SK-MEL-5 (cell line): ENCODE measurements at places on chromosomes 12 and 14. TPM values are rescaled to one million over a fixed set of nuclear protein-coding genes. Genes with fewer than 3 reads are reported as not detected.
A peak's percentile ranks its signal among the peaks of the same experiment; 100 is the strongest.

- DNase-seq: no peak
Measured at GRCh38 chr12:104704224-104704779, 247.6 kb downstream of the CHST11 start.

DNA sequence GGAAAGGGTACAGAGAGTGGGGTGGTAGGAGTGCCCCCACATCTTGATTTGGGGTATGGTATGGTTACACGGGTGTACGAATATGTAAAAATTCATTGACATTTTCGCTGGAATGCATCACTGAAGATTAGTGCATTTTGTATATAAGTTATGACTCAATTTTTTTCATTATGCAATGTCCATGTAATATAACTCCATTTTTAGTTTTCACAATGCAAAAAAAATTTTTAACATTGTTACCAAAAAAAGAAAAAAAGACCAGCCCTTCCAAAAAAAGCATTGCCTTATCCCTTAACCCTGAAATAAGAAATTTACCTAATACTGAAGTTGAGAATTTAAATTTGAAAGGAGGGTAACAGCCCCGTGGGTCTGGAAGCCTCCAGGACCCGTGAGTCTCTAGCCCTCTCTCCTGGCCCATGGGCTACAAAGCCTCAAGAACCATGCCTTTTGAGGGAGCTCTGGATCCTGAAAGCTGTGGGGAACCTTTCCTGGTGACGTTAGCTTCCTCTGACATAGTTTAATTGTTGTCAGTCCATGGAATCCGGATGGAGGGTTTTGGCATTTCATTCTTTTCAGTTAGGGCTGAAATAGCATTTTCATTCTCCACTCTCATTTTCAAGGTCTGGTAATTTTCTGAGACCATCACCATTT lies 55.6 kb upstream of the ACTN1 start:
- no peak for DNase-seq

POTEG gene
- total RNA-seq: 0.21 and 0.35 TPM in 2 replicates

DNA sequence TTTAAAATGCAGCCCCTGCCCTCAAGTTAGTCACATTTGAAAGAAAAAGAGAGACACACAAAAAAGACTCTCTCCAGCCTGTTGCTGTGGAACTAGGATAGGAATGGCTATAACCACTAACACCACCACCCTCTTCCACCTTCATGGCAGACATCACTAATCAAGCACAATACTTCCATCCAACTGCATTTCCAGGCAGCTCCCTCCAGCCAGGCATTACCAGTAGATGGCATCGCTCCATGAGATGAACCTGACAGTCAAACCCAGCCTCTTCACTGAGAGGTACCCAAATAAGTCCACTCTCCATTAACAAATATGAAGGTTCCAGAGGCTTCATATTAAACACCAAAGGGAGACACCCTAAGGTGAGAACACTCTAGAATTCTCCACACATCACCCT lies 24.4 kb downstream of the SLC8B1 start:
- DNase-seq: peak; percentile 59

TRPV4 gene
- total RNA-seq: 0.13 TPM in 2 replicates

TIMELESS gene
- total RNA-seq: 7.7 and 10.1 TPM in 2 replicates

- no peak for DNase-seq
Measured at GRCh38 chr12:27014859-27015729, 910 bp upstream of the TM7SF3 start.

- DNase-seq: no peak
Measured at GRCh38 chr12:124964836-124965462, 24.0 kb downstream of the DHX37 start.

GRCh38 chr14:105227346-105227745 lies 21.0 kb upstream of the BTBD6 start:
- no peak for DNase-seq

DNA sequence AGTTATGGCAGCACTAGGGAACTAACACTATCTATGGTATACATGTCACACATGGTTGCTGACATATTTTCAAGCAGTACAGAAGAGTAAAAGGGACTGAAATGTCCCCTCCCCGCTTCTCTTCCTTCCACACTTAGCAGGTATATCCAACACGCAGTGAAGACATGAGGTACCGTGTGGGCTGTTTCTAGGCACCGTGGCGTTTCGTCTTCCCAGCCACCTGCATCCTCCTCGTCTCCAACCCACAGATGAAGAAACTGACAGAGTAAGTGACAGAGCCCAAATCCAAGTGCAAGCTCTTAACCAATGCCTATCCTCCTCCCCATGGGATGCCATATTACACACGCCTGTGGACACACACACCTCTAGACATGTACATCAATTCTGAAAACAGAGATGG lies 32.4 kb downstream of the SLC8B1 start:
- no peak for DNase-seq

ASB2 gene
- 3.8 and 3.9 TPM in 2 replicates for total RNA-seq

DNA sequence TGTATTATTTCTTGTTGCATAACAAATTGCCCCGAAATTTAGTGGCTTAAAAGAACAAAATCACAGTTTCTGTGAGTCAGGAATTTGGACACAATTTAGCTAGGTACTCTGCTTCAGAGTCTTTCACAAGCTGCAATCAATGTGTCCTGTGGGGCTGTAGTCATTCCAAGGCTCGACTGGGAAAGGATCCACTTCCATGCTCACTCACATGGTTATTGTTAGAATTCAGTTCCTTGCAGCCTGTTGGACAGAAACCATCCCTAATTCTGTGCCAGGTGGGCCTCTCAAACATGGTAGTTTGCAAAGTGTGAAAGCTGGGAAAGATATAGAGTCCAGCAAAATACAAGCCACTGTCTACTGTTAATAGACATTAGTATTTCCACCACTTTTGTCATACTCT lies 59.7 kb upstream of the ARID2 start:
- no peak for DNase-seq

DNA sequence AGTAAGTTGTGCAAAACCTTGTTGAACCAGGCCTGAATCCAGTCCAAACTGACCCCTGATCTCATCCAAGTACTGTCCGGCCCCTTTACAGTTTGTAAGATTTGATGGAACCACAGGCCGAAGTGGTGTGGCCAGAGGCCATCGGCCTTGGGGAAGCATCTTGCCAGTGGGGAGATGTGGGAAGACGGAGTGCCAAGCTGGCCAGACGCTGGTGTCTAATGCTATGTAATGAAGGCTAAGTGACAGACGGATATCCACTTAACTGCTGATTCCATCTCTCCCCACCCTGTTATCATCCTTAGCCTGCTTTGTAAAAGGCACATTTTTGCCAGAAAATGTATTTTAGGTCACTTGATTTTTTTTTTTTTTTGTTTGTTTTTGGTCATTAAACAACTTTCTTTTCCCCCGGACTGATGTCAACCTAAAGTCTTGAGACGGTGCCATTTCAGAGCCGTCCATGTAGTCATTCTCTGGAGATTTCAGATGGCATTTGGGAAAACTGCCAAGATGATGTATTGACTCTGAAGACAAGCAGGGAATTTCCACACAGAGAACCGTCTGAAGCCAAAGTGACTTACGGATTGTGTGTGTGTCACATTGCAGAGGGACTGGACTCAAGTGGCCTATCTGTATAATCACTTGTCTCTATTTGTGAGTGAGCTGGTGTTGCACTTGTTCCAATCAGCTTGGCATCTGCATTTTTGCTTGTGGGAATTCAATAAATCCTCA lies 86.5 kb upstream of the MANSC4 start:
- DNase-seq: no peak

DNA sequence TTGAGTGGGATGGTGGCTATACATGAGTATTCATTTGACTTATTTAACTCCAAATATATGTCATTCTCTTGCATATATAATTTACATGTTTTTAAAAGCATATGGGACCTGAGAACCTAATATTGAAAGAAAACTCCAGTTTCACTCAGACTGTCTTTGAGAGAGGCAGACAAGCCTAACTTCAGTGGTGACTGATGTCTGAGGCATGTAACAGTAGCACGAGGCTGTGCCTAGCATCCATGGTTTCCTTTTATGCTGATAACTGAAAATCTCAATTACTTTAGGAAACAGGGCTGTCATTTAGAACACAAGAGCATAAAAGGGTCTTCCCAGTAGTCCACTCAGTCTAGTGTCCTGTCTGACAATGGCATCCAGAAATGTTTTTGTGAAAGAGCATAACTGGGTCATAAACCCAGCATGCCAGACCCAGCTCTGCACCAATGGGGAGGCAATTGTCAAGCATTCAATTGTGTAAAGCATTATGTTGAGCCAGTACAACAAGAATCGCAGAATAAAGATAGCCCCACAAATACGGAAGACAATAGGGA lies 24.3 kb downstream of the MAPK1IP1L start:
- DNase-seq: no peak

DNA sequence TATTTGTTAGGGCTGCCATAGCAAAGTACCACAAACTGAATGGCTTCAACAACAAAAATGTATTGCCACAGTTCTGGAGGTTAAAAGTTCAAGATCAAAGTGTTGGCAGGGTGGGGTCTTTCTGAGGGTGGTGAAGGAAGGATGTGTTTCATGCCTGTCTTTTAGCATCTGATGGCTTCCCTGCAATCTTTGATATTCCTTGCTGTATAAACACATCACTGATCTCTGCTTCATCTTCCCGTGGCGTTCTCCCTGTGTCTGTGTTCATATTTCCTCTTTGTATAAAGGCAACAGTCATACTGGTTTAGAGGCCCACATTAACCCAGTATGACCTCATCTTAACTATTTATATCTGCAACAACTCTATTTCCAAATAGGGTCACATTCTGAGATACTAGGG lies 167.5 kb downstream of the BTG1 start:
- DNase-seq: no peak

ACVRL1 gene
- total RNA-seq: 0.05 TPM in 1 of 2 replicates, not detected in the other

PPP4R4 gene
- 4.9 and 5.8 TPM in 2 replicates for total RNA-seq

PLD4 gene
- total RNA-seq: not detected in 2 replicates

AKAP3 gene
- 0.75 and 0.79 TPM in 2 replicates for total RNA-seq

- no peak for DNase-seq
Measured at GRCh38 chr12:108985750-108986149, 35.1 kb downstream of the SVOP start.

GRCh38 chr12:42129595-42130204 lies 15.0 kb downstream of the GXYLT1 start:
- DNase-seq: peak; percentile 82

DNA sequence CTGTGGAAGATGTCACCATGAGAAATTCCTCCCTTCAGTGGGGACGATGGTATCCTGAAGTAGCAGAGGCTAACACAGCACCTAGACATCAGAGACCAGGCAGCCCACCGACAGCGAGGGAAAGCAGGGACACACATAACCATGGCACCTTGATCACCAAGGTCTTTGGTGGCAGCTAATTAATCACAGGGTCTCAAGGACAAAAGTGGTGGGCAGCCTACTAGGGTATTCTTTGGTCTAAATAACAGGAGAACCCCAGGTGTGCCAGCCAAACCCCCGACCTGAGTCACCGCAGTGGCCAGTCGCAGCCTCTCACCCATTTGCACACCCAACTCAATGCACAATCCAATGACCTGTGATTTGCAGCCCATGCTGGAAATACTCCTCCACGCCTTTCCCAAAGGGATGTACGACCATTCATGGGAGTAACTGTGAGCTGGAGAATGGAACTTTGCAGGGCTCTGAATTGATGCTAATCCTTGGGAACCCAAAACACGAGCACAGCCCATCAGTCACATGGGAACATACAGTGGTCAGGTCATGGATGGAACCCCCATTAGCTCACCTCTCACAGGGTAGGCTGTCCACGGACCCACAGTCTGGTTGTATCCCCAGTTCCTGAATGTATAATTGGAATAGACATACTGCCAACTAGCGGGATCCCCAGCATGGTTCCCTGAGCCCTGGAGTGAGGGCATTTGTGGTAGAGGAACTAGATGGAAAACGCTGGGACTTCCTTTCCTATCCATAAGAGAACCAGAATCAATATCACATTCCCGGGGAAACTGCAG lies 58.7 kb upstream of the C14orf180 start:
- no peak for DNase-seq

NPFF gene
- total RNA-seq: not detected in 2 replicates

IFI27 gene
- not detected in 2 replicates for total RNA-seq

DNA sequence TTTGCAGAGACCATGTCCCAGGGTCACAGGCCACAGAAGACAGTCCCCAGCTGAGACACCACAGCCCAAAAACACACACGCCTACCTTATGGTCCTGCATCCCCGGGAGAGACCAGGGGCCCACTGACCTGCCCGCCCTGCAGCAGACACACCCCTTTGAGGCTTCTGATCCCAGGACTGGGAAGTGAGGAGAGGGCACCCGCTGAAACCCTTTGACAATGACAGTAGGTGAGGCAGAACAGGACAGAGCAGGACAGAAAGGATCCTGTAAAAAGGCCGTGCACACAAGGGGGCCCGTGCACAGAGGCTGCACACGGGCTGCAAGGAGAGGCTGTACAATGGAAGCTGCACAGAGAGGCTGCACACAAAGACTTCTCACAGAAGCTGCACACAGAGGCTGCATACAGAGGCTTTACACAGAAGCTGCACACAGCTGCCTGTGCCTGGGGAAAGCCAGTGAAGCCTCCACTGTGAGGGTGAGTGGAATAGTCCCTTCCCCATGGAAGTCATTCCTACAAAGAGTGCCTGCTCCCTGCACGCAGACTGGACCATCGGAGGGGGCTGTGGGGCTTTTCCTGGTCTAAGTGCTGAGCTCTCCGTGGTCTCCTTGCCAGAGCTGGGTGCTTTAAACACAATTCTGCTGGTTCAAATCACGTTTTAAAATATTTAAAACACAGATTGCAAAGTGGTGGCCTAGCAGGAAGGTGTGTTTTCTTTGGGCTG lies 16.6 kb upstream of the SFSWAP start:
- peak; percentile 57 for DNase-seq

- no peak for DNase-seq
Measured at GRCh38 chr14:94545131-94545841, 16.0 kb upstream of the SERPINA4 start.

DNA sequence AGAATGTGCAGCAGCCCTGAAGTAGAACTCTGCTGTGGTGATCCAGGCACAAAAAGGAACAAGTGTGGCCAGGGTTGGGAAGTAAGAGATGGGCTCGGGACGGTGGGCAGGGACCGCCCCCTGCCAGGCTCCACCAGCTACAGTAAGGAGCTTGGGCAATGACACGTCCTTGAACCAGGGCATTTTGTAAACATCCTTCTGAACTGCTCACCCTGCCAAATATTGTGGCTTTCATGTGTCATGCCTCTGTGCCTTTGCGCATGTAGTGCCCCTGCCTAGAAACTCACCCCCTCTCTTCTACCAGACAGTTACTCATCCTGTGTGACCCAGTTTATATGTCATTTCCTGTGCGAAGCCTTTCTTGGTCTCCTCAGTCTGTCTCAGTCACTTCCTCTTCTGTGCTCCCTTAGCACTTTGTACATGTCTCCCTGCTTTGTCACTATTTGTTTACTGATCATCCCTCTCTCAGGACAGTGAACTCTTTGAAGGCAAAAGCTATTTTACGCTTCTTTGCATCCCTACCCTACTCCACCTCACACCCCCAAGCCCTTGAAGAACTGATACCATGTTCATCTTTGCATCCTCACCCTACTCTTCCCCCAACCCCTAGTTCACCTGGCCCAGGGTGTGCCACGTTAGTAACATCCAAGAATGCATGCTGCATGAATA lies 108.9 kb upstream of the PLEKHG7 start:
- no peak for DNase-seq

AICDA gene
- total RNA-seq: 0.24 and 1.1 TPM in 2 replicates

CISTR gene
- not detected in 2 replicates for total RNA-seq

- DNase-seq: no peak
Measured at GRCh38 chr12:26963413-26963812, 25.1 kb downstream of the FGFR1OP2 start.
